ENCODE measurements at places on chromosomes 1 and 21. TPM values are rescaled to one million over a fixed set of nuclear protein-coding genes. Genes with fewer than 3 reads are reported as not detected.

The BLACAT1 gene
- not detected for polyA plus RNA-seq

The HFM1 gene
- polyA plus RNA-seq: not detected

The VWA5B1 gene
- not detected for polyA plus RNA-seq

The ERVH48-1 gene
- not detected for polyA plus RNA-seq

The TNNT2 gene
- polyA plus RNA-seq: 1.7 TPM

The ADAMTS5 gene
- 6.5 TPM for polyA plus RNA-seq

The FAM72D gene
- polyA plus RNA-seq: 1.6 TPM

All from GM23248 (cell line).